ENCODE measurements at places on chromosomes 7 and 10. TPM values are rescaled to one million over a fixed set of nuclear protein-coding genes. Genes with fewer than 3 reads are reported as not detected.
A peak's percentile ranks its signal among the peaks of the same experiment; 100 is the strongest.

DNA sequence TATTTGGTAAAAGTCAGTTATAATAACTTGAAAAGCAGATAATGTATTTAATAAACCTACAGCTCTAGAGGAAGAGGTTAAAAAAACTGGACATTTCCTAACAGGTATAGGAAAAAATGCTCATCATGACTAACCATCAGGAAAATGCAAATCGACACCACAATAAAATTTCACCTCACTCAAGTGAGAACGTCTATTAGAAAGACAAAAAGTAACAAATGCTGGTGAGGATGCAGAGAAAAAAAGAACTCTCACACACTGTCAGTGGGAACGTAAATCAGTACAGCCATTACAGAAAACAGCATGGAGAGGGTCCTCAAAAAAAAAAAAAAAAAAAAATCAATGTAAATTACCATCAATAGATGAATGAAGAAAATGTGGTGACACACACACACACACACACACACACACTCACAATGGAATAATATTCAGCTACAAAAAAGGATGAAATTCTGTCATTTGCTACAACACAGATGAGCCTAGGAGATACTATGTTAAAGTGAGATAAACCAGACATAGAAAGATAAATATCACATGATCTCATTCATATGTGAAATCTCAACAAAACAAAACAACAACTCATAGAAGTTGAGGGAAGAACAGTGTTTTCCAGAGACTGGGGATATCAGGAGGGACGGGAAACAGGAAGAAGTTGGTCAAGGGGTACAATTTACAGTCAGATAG is 20.1 kb downstream of the EPC1 start:
- DNase-seq: no peak

The TMEM178B gene
- total RNA-seq: 0.34 TPM

The ZMIZ1 gene
- 12.5 TPM for total RNA-seq

The OR2A7 gene
- total RNA-seq: not detected

DNA sequence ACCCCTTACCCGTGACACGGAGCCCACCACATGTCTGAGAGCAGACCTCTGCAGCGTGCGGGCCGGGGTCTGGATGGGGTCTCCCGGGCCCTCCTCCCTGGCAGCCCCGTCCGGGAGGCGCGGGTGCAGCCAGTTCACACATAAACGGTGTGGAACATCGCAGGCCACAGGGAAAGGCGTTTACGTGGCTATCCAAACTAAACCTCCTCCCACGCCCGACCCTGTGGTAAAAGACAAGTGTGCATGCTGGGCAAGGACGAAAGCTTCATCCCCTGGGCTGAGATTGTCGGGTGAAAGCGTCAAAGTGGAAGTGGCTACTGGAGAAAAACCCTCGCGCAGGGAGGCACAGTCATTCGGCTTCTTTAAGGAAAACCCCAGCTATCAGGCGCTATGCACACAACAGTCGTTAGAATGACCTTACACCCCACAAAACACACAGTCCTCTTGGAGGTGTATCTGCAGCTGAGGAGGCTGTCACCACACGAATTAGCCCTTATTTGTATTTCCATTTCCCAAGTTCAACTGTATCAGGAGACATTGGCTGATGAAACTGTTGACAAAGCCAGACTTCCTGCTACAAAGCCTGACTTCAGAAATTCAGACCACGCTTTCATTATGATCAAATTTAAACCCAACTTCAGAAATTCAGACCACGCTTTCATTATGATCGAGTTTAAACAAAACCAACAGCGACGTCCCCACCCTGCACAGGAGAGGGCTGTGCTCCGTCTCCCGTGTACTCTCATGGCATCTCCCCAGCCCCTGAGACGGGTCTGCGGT is 15.3 kb downstream of the GPER1 start:
- no peak for DNase-seq

DNA sequence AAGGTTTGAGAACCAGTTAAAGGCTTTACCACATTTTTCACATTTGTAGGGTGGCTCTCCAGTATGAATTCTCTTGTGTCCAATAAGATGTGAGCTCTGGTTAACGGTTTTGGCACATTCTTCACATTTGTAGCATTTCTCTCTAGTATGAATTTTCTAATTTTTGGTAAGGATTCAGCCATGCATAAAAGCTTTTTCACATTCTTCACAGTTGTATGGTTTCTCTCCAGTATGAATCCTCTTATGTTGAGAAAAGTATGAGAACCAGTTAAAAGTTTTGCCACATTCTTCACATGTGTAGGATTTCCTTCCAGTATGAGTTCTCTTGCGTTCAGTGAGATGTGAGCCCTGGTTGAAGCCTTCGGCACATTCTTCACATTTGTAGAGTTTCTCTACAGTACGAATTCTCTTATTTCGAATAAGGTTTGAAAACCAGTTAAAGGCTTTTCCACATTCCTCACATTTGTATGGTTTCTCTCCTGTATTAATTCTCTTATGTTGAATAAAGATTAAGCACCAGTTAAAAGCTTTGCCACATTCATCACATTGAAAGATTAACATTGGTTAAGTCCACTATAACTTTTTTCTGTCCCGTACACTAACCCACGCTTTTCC is 33.2 kb upstream of the ZNF479 start:
- no peak for DNase-seq

DNA sequence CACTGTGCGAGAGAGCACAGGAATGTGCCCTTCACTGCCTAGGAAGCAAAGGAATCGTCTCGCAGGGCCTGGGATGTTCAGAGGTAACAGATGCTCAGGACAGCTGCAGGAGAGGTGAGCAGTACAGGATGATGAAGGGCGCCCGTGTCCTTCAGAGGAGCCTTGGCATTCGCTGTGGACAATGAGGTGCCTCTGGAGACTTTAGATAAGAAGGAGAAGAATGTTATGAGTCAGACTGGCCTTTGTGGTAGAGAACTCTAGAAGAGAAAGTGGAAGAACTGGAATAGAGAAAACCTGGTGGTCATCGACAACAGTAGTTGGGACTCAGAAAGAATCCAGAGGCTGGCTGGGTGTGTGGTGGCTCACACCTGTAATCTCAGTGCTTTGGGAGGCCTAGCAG is 64.4 kb upstream of the LEP start:
- no peak for DNase-seq

GRCh38 chr7:23712368-23713284 is 2.6 kb downstream of the STK31 start:
- DNase-seq: peak; percentile 94

DNA sequence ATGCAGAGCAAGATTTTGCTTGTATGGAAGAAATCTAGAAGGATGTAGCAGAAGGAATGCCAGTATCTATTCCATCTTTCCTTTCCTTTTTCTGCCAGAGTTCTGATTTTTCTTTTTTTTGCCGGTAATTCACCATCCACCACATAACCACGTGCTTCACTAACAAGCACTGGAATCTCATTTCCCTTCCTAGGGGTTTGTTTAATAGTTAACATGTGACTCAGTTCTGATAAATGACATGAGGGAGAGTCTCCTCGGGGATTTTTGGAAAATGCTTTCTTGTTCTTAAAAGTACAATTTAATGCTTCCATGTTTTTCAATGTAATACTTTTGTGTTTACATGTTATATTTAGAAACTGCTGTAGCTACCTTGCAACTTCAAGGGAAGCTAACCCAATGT is 590.2 kb downstream of the SH2D4B start:
- DNase-seq: no peak

DNA sequence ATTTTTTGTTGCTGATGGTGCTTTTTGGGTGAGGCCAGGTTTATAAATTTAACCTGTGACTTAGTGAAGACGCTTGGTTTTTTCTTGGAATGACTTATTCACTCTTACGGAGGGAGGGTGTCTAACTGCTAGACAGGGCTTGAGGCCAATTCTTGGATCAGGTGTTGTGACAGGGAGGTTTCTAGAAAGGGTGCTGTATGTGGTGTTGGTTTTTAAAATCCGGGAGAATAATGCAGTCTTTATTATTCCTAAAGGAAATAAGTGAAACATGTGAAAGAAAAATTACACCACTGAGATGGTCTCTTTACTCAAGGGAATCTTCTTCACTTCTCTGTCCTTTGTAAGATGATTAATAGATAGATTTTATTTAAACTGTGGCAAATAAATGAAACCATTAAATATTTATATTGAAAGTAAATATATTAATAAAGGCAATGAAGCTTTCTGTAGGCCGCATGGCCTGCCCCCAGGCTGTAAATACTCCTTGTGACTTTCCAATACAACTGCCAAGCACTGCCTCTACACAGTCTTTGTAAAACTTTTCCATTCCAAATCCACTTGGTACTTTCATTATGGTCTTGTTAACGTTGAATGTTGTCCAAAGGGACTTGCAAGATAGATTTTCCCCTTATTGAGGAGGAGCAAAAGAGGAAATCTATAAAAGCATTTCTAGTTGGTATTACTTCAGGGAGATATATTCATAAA is 323.1 kb downstream of the SUGCT start:
- no peak for DNase-seq

DNA sequence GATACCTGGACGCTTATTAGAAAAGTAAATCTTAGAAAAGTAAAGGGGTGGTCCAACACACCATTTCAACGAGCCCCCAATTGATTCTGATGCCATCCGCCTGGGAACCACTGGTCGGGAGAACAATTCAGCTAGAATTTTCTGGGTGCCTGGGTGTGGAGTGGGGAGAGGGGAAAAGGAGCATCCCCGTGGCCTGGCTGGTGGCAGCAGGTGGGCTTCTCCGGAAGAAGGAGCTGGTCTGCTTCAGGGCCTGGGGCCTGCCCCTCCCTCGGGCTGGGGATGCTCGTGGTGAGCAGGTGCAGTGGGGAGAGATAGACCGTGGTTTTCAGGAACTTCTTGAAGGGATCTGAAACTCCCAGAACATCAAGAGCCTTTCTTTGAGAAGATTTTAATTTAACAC is 39.9 kb upstream of the DUSP5 start:
- DNase-seq: no peak

- DNase-seq: peak; percentile 2
Observed at GRCh38 chr10:123848564-123849457, 42.8 kb downstream of the CPXM2 start.

The HOGA1 gene
- total RNA-seq: 0.51 TPM

The TAS2R3 gene
- 0.34 TPM for total RNA-seq

DNA sequence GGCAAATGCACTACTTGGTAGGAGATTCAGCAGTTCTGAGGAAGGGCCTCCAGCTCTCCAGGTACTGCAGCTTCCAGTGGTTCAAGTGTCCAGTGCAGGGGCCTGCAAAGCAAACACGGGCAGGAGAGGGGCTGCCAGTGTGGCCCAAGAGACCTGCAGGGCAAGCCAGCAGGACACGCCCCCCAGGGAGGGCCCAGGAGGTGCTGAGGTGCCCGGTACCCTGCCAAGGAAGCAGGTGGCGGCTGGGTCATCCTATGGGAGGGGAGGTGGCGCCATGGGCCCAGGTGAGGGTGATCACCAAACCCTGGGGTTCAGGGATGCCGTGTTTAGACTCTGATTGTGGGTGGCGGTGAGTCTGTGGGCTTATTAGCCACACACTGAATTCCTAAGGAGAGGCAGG is 45.7 kb downstream of the PARP12 start:
- no peak for DNase-seq

The VIM gene
- 11,900 TPM for total RNA-seq

DNA sequence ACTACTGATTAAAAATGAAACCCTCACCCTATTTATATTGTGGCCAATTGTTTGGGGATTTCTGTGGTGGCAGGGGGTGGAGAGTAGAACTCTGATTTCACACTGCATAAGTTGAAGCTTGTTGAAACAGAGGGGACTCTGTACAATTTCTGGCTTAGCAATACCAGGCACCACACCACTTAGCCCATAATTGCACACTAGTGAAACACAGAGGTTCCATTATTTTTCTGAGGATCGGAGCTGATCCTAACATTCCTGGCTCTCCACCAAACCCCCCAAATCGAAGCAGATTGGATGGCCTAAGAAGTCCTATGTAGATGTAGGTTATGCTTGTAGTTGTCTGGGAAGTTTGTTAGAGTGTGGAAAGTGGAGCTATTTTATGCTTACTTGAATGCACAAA is 47.0 kb downstream of the PTN start:
- DNase-seq: no peak

GRCh38 chr7:36735172-36735571 is 10.9 kb upstream of the AOAH start:
- no peak for DNase-seq

DNA sequence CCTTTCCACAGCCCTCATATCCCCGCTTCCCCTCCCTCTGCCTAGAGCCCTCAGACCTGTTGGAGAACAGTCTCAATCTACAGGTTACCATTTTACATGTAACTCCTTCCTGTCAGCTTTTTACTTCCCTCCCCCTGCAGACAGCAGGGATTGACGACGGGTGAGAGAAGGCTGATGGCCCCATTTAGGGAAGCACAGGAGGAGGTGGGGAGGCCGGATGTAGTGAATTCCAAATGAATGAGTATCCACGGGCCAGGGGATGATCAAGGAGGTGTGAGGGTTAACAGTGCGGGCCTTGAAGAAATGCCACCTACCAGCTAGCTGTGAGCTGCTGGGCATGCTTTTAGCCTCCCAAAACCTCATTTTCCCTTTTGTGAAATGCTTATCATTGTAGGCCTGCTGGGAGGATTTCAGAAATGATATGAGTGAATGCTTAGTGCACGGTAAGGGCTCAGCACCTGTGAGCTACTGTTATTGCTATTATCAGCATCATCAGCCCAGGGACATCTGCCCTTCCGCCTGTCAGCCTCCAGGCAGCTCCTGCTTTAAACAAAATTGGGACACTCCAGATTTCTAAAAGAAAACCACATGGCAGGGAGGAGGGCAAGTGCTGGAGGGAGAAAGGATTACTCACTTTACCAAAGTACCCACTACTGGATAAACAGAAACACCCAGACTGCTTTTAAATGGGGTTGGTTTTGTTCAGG is 6.5 kb upstream of the NANOS1 start:
- DNase-seq: peak; percentile 75

The RPEL1 gene
- not detected for total RNA-seq

The MGAM2 gene
- total RNA-seq: not detected

All from LHCN-M2 (cell line).